ENCODE measurements at places on chromosomes 1 and 21.

- DNase-seq, result no peak
Measured at GRCh38 chr1:17184822-17185484, 20.0 kb upstream of the PADI1 start.

DNA sequence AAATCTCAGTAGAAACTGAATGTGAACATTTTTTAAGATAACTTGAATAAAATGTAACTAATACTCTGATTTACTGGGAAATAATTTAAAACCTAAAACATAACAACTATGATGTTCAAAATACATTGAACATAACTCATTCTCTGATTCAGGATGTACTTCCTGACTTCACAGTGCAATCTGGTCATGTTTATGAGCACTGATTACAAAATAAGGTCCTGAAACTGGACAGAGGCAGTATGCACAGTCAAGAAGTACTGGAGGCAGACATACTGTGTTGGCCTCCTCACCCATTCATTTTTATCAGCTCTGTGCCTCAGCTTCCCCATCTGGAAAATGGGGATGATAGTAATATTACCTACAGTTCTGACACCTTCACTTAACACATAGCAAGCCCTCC, 651.3 kb downstream of the PTPRC start:
- no peak for DNase-seq

- peak; percentile 21 for DNase-seq
Measured at GRCh38 chr1:55988963-55989452, 590.4 kb downstream of the PLPP3 start.

DNA sequence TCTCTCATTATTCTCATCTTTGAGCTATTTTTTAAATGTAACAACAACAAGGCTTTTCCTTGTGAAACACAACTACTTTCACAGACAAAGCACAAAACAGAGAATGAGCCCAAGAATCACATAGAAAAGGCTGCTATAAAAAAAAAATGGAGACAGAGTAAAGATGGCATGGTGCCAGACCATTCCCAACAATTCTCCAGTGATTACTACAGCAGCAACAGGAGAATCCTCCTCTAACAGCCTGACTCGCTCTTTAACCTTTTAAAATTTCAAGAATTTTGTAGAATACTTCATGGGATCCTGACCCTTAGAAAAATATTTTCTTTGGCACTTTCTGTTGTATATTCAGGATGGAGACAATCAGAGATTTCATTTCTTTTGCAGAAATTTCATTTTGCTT, 3.8 kb upstream of the BCAS2 start:
- DNase-seq, result no peak

DNA sequence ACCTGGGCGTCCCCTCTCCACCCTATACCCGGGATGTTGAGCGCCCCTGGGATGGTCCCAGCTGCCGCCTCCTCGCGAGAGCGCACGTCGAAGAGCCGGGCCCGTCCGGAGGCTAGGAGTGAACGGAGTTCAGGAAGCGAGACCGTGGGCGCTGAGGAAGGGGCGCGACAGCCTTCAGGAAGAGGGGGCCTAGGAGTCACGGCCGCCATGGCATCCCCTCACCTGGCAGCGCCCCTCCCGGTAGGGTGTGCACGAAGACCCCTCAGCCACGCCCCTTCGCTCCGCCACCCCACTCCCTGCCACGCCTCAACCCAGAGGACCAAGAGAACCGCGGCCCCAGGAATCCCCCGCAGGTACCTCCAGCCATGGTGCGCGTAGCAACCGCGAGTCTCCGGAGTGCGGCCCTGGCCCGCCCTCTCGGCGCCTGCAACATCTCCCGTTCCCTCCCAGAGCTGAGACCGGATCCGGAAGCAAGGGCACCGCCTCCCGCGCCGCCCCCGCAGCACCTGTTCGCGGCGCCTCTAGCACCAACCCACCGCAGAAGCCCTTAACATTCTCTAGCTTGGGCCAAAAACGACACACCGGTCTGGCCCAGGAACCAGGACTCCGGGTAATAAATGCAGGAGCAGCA, at the start of gene TSTD1:
Gene TSTD1, minus strand, starts transcription at position 442 of the 631 bp plus-strand sequence. Its CDS starts 75 bp downstream, at position 367.
- peak; percentile 80 for DNase-seq

DNA sequence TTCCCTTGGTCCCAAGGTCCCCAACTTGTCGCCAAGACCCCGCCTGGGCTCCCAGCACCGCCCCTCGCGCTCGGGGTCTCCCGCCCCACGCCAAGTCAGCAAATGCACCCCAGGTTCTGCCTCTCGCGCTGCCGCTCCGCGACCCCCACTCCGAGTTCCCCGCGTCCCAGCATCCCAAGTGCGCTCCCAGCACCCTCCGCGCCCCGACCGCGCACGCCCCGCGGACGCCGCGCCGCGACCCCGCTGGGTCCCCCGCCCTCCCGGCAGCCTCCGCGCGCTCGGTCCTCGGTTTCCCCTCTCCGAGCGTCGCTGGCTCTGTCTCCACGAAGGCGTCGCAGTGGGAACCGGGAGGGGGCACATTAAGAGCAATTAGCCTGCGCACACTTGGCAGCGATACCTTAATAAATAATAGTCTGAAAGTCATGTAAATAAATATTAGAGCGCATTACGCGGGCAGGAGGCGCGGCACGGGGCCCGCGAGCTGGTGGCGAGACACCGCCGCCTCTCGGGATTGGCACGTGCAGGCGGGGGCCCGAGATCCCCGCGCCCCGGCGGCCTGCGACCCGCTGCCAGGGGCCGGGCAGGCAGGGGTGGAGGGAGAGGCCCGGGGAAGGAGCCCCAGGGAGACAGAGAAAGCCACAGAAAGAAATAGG, 75.9 kb downstream of the VWA5B1 start:
- peak; percentile 75 for DNase-seq

DNA sequence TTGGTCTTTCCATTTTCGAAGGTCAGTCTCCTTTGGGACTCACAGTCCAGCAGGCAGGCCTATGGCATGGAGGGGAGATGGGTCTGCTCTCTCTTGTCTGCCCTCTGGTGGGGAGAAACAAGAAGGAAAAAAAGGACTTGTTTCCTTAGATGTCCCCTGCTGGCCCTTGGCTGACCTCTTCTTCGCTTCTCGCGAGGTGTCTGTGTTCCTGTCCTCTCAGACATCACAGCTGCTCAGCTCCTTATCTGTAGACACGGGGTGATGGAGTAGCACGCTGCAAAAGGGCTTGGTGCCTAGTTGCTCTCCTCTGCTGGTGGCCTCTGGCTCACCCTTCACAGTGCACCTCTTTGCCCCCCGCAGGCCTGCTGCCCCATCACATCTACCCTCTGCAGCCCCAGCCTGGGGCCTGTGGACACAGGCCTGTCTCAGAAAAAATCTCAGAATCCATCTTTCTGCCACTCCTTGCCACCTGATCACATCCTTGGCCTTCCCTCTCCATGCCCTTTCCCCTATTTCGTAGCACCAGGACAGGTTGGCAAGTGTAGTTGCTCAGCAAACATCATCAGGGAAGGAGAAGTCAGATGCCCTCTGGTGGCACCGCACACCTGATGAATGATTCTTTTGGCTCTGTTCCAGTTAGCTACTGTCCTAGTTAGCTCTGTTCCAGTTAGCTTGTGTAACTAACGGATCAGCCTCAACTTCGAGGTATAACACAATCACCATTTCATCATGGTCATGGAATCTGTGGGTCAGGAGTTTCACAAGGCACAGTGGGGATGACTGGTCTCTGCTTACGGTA, 18.7 kb upstream of the AK2 start:
- peak; percentile 85 for DNase-seq

DNA sequence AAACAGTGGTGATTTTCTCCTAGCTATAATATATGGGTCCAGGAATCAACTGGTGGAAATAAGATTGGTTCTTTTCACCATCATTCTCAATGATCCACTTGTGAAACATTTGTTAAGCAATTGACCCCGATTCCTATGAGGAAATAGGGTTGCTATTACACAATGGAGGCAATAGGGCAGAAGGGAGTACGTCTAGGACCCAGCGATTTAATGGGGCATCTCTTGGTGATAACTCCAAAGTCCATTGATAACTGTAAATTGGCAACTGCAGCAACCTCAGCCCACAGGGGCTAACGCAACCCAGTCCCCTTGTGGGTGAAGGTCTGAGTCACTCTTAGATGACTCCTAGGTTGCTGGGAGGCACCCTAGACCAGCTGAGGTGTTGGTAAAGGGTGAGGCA, 62.5 kb upstream of the BARHL2 start:
- no peak for DNase-seq

DNA sequence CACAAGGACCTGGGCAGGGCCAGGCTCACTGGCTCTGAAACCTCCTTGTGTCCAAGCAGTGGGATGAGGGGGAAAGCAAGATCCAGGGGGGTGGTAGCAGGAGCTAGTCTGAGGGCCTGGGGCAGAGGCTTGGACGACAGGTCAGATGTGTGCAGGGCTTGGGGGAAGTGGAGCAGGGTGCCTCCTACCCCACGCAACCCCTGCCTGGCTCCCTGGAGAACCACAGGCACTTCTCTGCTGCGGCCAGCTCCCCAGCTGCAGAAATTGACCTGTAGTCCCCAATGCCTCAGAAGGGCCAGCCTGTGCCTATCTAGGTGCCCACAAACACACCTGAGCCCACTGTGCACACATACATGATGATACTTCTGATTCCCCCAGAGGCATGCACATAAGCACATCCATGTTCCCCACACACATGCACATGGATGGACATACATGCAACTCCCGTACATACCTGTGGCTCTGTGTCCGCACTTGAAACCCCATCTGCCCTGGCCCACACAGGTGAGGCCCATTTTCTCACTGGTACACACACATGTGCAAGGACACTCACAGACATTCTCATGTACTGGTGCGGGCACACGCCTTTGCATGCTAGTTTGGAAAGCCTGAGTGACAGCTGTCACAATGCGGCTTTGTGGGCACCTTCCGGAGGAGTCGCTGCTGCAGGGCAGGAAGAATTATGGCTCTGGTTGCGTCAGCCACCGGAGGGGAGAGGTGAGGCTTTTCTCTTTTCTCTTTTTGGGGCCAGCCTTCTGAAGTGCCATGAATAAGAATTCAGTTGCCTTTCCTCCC, 247.2 kb upstream of the CSF3R start:
- no peak for DNase-seq

- DNase-seq, result peak; percentile 67
Measured at GRCh38 chr21:17334484-17334883, 178.4 kb upstream of the CXADR start.

DNA sequence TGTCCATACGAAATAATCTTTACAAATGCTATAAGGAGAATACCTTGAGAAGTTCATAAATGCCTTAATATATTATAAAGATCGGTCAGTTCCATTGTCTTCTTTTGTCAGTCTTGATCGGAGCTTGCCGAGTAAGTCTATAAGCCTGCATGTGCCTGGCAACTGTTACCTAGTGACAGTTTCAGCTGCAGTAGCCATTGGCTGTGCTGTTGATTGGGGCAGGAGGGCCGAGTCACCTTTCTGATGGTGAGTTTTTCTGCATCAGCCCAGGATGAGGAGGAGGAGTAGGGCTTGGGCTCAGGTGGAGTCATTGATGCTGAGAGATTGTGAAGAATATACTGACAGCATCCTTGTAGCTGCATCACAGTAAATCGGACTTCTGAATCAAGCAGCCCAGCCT, 1.9 kb upstream of the GPR52 start:
- no peak for DNase-seq

DNA sequence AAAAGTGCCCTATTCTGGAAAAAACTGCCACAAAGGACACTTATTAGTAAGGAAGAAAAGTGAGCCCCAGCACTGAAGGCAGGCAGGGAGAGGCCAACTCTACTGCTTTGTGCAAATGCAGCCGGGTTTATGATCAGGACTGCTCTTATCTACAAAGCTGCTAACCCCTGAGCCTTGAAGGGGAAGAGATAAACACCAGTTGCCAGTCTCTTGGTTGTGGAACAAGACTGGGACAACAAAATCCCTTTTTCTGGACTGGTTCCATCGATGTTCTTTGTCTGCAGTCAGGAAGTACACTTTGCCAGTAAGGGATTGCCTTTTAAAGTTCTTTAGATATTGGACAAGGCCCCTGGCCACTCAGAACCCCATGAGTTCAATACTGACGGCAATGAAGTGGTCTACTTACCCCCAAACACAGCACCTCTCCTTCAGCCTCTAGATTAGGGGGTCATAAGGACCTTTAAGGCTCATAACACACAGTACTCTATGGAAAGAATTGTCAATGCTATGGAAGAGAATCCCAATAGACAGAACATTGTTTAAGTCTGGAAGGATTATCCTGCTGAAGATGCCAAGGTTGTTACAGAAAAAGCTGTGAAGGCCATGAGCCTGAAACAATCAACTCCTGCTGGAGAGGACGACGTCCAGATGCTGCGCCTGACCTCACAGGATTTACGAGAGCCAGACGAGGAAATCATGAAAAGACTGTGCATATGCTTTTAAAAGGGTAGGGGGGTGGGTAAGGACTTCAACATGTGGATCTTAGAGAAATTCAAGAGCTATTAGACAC, 43.6 kb downstream of the GNB1 start:
- no peak for DNase-seq

DNA sequence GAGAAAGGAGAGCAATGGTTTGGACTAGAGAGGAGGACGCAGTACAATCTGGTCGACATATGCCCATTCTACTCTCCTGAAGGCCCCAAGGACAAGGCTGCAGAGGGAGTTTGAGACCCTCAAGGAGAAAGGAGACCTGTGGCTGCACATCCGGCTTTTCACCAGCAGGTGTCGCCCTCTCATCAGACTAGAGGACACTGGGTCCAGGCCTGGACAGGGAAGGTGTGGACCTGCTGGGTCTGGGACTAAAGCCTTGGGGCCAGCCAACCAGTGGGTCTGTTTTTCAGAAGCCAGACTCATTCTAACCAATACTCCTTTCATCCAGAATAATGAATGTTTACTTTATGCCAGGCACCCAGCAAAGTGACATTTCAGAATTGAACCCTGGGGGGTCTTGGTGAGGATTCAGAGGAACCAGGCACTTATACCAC, 5.0 kb downstream of the SRARP start:
- peak; percentile 91 for DNase-seq

DNA sequence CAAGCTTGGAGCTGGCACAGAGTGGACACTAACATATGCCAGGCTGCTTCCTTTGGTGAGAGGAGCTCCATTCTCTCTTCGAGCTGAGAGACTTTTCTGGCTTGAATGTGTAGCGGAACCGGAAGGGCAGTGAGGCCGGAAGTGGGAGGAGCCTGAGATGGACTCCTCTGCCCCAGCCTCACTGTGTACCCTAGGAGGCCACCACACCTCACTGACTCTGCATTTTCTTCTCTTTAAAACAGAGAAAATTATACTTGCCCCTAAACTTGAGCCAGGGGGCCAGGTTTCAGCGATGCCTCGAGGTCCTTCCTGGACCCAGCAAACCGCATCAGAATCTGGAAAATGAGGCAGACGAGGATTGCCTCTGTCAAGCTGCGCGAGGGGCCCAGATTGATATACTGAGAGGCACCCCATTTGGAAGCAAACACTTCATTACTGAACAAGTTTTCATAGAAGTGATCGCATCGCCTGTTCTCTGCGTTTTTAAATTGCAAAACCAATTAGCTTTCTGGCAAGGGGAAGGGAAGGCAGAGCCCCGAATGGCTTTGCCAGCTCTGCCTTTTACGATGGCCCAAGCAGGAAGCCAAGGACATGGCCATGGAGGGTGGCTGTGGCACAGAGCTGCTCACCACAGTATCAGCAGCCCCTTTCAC, 708.1 kb downstream of the PTPRU start:
- no peak for DNase-seq

DNA sequence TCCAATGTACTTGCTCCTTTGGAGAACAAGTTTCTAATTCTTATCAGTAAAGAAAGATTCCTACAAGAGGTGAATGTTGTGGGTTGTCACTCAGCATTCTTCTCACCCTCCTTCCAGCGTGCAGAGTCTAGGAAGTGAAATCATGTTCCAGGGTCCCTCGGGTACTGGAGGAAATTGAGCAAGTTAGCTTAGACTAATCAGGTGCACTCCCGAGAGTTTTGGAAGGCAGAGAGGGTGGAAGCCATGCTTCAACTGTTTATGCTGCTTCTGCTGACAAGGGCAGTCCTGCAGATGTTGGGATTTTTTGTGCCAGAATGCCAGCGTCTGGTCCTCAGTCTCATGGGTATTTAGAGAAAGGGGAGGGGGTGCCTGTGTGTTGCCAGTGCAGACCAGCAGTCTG, 5.3 kb upstream of the C1orf115 start:
- DNase-seq, result no peak

GRCh38 chr1:51520700-51521248, 1.7 kb upstream of the EPS15 start:
- no peak for DNase-seq

Measured in SK-N-SH (cell line).